ENCODE measurements at places on chromosomes 16 and 17. TPM values are rescaled to one million over a fixed set of nuclear protein-coding genes. Genes with fewer than 3 reads are reported as not detected.

DNA sequence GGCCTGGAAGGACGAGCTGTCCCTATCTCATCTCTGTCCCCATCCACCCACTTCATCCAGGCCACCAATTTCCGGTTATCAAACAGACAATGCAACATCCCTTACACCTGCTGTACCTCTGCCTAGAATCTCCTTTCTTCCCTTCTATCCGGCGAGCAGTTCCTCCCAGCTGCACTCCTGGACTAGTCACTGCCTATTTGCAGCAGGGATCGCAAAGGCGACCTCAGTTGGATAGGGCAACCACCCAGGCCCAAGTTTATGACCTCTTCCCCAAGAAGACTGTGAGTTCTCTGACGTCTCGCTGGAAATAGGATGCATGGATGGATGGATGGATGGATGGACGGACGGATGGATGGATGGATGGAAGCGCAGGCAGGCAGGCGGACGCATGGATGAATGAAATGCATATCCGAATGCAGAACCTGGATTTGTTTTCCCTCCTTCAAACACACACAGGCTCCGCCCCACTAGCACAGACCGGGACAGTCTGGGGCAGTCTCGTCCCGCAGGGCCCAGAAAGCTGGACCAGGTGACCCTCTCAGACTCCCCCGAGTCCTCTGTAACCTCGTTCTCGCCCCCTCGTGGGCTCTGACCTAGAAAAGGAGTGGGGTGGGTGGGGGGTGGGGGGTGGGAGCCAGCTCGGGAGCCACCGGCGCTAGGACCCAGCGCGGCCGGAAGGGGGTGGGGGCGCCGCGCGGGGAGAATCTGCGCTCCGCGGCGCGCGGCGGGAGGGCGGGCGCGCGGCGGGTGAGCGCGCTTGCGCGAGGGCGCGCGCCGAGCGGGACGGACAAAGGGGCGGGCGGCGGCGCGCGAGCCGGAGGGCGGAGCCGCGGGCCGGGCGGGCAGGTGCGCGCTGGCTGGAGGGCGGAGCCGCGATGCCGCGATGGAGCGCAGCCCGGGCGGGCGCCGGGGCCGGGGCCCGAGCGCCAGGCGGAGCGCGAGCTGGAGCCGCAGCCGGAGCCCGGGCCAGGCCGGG, at the start of gene SBK1:
TSS of gene SBK1 (plus strand) at position 875 of the 976 bp plus-strand sequence. CDS start 24,867 bp downstream, outside the sequence.
- H3K4me1 ChIP-seq: peaks cover 23% of the 10 kb centered on the region
- DNase-seq: peak; percentile 96
- H3K36me3 ChIP-seq: no peaks in the 10 kb centered on the region
- H3K27ac ChIP-seq: no peak within 1 kb of the TSS
- H3K4me3 ChIP-seq: peak within 1 kb of the TSS; percentile 66
- no peaks in the 10 kb centered on the region for H3K27me3 ChIP-seq

CARD14 gene
- total RNA-seq: 1.2 TPM

SKAP1 gene
- 5.3 TPM for total RNA-seq

SCN4A gene
- not detected for total RNA-seq

DNA sequence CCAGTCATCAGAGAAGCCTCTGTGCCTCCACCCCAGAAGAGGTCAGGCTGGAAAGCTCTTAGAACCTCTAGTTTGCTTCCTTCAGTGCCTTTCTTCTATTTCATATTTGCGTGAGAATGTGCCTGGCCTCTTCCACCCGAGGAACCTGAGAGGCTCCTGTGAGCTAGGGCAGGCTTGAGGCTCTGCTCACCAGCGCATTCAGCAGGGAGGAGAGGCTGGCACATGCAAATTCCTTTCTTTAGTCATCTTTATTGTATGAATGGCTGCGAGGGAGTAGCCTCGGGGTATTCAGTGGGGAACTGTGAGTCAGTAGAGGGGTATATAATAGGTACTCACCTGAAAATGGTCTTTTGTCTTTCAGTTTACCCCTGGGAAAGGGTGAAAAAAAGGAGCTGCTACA, 268.3 kb downstream of the ABCC12 start:
- DNase-seq: no peak
- no peaks in the 10 kb centered on the region for H3K36me3 ChIP-seq
- H3K4me3 ChIP-seq: no peak overlapping the region
- no peaks in the 10 kb centered on the region for H3K4me1 ChIP-seq

- H3K4me1 ChIP-seq: no peaks in the 10 kb centered on the region
- DNase-seq: no peak
- no peaks in the 10 kb centered on the region for H3K27me3 ChIP-seq
- no peak overlapping the region for H3K27ac ChIP-seq
- no peaks in the 10 kb centered on the region for H3K36me3 ChIP-seq
- no peak overlapping the region for H3K4me3 ChIP-seq
Observed at GRCh38 chr16:83315271-83315670, 492.5 kb upstream of the HSBP1 start.
